ENCODE measurements at places on chromosomes 11 and 22.

- DNase-seq: no peak
Measured at GRCh38 chr22:47094861-47095330, 332.4 kb downstream of the TBC1D22A start.

DNA sequence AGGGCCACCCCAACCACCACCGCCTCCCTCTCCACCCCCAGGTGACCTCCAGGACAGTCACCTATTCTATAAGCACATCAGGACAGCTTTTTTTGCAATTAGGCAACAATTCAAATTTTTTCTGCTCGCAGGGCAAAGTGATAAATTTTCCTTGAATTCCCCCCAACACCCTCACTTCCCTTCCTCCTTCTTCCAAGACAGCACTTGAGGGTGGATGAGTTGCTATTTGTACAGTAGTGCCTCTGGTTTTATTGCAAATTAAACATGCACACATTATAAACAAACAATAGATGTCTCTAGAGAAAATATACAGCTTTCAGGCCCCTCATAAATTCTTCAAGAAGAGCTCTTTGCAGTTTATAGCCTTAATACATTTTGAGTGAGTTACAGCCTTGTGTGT is 80.9 kb upstream of the USP47 start:
- DNase-seq: no peak

GRCh38 chr11:65625628-65626342 is 10.2 kb downstream of the PCNX3 start:
- no peak for DNase-seq

- no peak for DNase-seq
Measured at GRCh38 chr22:46275455-46276122, 7.8 kb downstream of the TTC38 start.

GRCh38 chr11:83102834-83103233 is 31.1 kb upstream of the RAB30 start:
- no peak for DNase-seq

GRCh38 chr11:29801561-29801960 is 215.3 kb downstream of the KCNA4 start:
- DNase-seq: no peak

DNA sequence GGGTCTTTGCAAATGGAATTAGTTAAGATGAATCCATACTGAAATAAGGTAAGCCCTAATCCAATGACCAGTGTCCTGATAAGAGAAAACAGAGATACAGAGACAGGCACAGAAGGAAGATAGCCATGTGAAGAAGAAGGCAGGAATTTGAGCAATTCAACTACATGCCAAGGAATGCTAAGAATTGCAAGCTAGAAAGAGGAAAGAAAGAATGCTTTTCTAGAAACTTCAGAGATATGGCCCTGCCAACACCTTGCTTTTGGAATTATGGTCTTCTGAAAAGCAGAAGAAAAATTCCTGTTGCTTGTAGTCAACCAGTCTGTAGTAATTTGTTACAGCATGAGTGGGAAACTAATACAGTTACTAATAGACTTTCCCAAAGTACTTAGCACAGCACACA is 111.3 kb downstream of the SLC17A6 start:
- no peak for DNase-seq

- DNase-seq: no peak
Measured at GRCh38 chr11:133078591-133079404, 453.5 kb downstream of the OPCML start.

DNA sequence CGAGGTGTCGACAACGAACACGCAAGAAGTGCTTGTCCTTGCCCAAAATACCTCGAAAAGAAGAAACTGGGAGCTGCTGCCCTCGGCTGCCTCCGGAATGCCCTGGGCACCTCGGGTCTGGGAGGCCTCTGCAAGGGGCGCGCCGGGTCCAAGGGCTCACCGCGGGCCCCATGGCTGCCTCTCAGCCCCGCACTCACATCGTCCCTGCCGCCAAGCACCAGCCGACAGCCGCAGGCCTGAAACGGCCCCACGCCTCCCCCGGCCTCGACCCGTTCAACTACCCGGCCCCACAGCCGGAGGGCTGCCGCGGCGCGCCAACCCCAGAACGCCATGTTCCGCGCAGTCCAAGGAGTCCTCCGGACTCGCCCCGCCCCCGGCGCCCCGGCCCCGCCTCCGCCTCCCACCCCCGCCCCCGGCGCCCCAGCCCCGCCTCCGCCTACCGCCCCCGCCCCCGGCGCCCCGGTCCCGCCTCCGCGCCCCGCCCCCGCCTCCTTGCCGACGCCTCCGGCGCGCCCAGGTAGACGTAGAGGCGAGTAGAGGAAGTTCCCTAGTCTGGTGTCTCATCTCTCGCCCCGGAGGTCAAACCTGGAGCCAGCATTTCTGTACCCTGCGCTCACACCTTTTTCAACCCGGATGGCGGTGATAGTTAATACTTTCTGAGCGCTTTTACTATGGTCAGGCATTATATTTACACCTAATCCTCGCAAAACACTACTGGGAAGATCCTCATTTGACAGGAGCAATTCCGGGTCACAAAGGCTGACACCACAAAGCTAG is at the start of gene SIRT3:
TSS of gene SIRT3 (minus strand) at position 346 of the 777 bp plus-strand sequence. CDS start at position 332, 14 bp downstream.
- DNase-seq: peak; percentile 81

DNA sequence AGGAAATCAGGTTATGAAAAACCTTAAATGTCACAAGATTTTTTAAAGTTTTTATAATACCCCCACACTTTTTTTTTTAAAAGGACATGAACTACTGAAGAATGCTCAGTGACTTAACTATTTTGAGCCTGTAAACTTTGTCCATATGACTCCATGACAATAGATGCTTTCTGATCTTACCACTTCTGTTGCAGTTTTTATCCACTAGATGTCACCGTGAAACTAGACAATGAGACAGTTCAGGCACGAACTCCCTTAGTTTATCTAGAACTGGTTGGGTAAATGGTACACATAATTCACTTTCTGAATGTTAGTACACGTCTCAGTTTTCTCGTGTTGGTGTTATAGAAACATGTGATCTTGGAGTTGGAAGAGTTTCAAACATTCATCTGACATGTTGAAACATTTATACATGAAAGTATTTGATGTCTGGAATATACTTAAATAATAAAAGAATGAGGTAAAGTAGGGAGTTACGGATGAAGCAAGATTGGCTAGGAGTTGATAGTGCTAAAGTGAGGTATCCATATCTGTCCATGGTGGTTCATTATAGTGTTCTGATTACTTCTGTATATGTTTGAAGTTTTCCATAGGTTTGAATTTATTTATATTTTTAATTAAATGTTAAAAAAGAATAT is 8.1 kb downstream of the CCDC15 start:
- DNase-seq: no peak

GRCh38 chr11:11563200-11563975 is 58.4 kb downstream of the GALNT18 start:
- no peak for DNase-seq

DNA sequence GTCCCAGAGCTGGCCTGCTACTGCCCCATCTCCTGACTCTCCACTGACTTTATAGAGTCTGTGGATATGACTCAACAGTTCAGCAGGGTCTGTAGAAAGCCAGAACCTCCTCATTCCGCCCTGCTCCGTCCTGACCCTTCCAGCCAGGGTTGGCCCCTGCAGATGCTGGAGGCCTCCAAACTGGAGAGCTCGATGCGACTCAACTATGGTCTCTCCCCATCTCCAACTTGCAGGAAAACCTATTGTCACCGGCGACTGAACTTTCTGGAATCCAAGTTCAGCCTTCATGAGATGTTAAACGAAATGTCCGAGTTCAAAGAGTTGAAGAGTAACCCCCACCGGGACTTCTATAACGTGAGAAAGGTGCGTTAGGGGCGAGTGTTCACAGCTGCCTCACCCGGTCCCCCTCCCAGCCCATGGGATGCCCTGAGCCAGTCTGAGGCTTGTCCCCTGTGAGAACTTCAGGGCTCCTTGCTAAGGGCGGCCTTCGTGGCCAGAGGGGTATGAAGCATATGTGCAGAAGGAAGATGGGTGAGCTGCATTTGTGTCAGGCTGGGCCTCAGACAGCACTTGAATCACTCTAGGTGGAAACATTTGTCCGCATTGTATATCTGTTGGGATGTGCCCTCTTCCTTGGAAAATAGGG is 32.1 kb downstream of the AMPD3 start:
- no peak for DNase-seq

DNA sequence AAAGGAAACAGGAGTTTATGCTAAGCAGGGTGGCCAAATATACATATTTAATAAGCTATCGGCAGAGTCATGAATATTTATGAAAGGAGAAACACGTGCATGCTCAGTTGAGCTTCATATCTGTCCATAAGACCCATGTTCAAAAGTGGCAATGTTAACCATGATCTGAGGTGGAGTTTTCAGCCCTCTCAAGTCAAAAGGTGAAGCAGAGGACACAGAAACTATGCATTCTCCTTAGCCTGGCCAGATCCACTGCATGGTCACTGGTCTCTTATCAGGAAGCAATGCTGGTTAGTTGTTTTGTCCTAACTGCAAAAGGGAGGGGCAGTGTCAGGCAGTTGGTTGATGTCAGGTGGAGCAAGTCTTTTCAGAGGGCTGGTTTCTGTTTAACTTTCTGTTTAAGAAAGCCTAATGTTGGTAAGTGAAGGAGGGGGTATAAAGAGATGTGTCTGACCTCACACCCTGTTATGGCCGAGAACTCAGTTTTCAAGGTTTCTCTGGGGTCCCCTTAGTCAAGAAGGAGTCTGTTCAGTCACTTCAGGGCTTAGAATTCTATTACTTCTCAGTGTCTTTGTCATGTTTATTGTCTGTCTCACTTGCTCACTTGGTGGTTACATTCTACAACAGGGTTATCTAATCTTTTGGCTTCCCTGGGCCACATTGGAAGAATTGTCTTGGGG is 5.5 kb upstream of the SELENOH start:
- no peak for DNase-seq

DNA sequence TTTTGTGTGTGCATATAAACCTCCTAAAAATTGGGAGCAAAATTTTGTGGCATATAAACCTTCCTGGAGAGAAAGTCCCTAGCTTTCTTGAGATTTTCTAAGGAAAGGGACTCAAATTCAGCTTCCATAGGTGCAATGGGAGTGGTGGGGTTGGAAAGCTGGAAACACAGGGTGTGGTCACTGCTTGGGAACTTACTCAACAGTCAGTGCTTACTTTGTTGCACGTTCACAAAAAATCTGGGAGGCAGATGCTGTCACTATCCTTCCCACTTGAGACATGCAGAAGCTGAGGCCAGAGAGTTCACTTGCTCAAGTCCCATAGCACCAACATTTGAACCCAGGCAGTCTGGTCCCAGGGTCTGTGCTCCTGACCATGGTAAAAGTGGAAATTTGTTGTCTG is 3.9 kb upstream of the CATSPERZ start:
- no peak for DNase-seq

GRCh38 chr11:13221722-13222121 is 55.9 kb upstream of the BMAL1 start:
- DNase-seq: no peak

DNA sequence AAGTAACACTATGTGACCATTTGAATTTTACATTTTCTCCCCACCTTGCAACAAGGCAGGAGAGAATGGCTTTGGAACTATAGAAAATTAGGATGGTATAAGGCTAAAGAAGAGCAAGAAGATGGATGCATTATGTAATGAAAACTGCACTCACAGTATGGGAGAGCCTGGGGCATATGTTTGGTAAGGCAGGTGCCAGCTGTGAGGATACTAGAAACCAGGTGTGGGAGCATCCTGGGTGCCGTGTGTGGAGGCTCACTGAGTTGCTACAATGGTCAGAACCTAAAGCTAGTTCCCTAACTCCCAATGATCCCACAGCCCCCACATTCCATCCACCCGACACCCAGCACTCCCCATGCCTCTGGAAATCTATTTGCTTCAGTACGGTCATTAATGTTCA is 42.9 kb downstream of the UBASH3B start:
- no peak for DNase-seq

GRCh38 chr22:44120314-44120704 is 60.4 kb upstream of the PARVG start:
- DNase-seq: no peak

GRCh38 chr11:85806876-85807275 is 4.1 kb downstream of the SYTL2 start:
- DNase-seq: no peak

DNA sequence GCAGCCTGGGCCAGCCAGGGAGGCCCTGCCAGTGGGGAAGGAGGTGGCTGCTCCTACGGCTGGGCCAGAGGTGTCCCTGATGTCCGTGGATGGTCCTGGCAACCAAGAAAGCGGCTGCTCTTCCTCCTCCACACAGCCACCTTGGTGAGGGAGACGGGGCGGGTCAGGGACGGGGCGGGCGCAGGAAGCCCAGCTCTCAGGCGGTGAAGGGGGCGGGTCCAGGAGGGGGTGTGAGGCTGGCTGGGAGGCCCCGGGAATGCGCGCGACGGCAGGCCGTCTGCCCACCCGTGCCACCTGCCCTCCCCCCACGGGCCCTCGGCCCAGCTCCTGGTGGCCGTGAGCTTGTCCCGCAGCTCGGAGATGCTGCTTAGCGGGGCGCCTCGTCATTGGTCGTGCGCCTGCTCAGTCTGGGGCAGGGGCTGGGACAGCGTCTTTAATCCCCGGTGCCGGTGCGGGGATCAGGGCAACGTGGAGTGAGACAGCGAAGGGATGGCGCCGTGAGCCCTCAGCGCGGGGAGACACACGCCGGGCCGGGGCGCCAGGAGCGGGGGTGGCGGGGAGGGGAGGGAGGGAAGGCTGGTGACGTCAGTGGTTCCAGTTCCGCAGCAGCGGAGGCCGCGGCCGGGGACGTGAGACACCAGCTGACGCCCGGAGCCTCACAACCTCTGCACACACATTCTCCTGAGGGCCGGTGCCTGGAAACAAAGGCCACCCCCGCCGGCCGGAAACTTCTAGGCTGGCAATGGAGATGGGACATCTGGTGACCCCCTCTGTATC is 6.7 kb upstream of the BRSK2 start:
- DNase-seq: peak; percentile 60

DNA sequence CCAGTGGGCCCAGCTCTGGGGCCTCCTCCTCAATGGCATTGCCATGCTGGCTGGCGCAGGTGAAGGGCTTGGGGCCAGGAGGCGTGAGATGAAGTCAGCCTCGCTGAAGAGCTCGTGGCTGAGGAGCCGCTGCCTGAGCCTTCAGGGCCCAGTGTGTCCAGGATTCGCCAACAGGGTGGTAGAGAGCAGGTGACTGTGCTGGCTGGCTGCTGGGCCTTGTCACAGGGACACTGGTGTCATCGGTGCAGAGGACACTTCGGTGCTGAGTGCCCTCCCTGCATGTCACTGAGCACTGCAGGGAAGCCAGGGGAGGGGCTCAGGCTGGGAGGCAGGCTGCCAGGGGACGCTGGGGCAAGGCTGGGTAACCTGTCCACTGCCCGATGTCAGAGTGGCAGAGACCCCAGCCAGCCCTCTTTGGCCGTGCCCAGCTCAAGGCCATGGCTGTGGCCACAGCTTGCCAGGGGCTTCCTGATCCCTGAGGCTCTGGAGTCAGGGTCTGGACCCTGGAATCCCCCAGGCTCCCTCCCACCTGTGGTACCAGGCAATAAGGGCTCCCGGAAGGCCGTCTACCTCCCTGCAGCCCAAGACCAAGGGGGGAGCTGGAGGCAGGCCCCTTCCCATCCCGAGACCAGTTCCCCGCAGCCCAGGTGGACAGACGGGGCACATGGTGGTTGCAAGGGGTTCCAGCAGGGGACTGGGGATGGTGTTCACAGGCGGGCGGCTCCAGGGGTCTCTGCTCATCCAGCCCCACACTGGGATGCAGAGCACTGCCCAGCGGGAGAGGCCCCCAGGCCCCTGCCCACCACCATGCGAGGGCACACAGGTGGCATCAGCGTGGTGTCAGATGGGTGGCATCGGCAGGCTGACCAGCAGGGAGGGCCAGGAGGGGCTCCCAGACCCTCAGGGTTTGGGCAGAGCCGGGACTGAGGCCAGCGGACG is 63.9 kb downstream of the ARFGAP3 start:
- no peak for DNase-seq
